ENCODE measurements at places on chromosomes 3 and 15.

DNA sequence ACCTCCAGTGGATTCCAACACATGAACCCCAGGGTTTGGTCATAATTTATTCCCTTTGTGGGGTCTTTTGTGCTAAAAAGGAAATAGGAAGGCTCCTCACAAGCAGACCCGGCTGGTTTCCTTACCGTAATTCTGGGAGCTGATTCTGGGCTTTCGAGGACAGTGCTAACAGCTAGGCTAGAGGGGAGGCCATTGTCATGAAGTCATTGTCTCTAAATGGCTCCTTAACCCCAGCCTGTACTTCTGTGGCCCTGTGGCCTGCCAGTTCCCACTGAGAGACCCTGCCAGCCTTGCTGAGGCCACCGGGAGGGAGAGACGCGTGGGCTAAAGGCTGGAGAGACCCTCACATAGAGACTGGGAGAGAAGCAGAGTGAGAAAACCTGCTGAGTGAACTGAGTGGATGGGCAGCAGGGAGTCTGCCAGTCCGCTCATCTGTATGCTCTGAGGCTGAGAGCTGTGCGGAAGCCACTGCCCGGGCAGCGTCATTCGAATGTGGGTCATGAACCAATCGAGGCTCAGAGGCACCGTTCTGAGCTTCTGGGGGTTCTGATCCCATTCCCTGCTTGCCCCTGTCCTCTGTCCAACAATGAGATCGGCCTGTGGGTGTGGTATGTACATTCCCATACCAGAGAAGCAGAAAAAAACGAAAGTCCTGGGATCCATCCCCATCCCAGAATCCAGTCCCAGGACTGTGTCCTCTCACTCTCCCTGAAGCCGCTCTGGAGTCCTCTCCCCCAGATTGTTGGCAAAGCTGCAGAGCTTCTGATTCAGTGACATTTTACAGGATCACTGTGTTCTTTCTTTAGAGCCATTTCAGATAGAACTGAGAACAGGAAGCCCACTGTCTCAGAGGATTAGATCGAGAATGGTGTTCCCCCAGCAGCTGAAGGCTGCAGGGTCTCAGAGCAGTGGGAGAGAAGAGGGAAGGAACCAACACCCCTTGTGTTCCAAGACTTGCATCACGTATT lies 21.3 kb upstream of the DGKG start:
- peak; percentile 23 for DNase-seq

DNA sequence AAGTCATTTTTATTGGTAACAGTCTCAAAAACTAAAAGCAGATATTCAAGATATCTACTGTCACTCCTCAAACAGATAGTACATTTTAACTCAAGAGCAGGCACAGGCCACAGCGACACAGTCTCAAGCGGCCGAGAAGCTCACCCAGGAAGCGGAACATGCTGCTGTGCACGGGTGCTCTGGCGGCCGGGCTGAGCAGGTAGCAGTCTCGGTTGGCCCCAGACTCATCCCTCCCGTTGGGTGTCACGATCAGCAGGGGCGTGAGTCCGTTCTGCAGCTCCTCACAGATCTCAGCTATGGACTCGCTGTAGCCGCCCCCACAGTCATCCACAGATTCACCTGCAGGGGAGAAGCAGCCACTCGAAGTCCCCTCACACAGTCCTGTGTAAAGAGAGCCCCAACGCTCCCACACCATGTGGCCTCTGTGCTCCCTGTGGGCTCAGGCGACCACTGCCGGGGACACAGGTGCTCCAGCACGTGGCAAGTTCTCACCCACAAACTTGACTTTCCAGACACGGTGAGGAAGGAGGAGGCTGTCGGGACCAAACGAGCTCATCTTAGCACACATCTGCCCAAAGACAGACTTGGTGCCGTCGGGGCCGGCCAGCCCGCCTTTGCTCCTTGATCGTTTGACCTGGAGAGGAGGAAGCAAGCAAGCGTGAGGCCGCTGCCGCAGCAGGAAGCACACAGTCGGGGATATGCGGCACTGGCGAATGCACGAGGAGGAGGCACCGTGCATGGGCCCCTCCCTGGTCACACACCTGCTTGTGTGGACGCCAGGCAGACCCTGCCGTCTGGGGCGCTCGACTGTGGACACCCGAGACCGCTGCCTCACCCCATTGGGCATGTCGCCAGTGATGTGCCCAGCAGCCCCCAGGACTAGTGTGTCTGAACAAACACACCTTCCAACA lies 17.7 kb upstream of the OCA2 start:
- no peak for DNase-seq

- DNase-seq: no peak
Measured at GRCh38 chr3:124634210-124635168, 95.8 kb upstream of the UMPS start.

- DNase-seq: no peak
Measured at GRCh38 chr15:27936164-27936563, 163.0 kb downstream of the OCA2 start.

- no peak for DNase-seq
Measured at GRCh38 chr3:171965067-171965712, 74.2 kb upstream of the FNDC3B start.

DNA sequence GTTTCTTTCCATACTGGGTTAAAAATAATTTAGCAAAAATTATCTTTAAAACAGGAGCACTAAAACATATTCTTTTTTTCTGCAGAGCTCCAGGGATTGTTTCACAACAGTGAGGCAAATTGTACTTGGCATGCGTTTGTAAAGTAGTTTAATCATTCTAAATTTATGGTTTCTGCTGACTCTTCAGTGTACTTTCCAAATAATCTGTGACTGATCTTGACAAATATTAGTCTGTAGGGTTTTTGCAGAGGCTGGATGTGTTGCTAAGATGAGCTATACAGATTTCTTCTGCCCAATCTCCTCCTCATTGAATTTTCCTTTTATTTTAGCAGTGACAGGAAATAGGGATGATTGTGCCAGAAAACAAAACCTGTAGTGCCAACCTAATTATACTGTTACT lies 328.0 kb upstream of the MANF start:
- DNase-seq: no peak

DNA sequence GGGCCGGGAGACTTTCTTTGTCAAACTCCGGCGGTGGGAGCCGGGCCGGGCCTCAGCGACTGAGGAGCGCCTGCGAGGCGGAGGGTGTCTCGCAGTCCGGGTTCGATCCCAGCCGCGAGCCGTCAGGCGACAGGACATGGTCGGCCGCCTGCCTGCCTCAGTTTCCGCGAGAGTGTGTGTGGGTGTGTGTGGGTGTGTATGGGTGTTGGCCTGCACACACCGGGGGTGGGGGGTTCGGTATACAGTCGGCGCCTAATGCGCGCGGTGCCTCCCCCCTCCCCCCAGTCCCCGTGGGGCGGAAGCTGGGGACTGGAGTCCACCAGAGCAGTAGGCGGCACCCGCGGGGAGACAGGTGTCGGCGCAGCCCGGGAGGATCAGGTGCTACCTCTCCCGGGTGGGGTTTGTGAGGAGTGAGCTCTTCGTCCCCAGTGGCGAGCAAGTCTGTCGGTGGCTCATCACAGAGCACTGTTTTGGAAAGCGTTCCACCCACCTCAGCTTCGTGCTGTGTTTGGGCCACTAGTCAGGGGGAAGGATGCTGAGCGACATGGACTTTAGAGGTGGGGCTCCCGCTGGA lies 246.3 kb downstream of the GOLGA6L6 start:
- no peak for DNase-seq

GRCh38 chr15:95910643-95911212 lies 419.8 kb upstream of the NR2F2 start:
- no peak for DNase-seq

GRCh38 chr15:60531801-60532200 lies 52.9 kb upstream of the ICE2 start:
- no peak for DNase-seq
